ENCODE measurements at places on chromosomes 3 and 15.

DNA sequence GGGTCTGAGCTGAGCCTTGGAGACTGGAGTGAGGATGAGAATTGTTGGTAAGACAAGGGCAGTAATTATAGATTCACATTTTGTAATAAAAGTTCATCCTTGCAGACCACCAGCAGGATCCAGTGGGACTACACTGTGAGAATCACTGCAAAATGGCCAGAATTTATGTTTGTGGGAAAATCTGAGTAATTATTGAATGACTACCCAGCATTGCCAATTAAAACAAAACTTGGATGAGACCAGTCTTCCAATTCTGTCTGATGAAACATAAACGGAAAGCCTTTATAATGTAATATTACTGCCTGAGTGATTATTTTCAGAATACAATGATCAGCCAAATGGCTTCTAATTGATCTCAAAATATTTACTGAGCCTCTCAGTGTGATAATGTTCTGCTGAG lies 323.3 kb upstream of the C2CD4B start:
- no peak for DNase-seq

DNA sequence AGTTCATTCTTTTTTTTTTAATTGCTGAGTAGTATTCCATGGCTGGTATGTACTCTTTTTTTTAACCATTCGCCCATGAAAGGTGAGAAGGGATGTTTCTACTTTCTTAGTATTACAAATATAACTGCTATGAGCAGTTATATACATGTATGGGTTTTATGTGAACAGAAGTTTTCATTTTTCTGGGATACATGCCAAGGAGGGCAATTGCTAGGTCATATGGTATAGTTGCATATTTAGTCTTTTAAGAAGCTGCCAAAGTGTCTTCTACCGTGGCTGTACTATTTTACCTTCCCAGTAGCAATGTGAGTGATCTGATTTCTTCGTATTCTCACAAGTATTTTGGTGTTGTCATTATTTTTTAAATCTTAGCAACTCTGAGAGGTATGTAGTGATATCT lies 11.2 kb upstream of the KLHL40 start:
- DNase-seq: no peak

DNA sequence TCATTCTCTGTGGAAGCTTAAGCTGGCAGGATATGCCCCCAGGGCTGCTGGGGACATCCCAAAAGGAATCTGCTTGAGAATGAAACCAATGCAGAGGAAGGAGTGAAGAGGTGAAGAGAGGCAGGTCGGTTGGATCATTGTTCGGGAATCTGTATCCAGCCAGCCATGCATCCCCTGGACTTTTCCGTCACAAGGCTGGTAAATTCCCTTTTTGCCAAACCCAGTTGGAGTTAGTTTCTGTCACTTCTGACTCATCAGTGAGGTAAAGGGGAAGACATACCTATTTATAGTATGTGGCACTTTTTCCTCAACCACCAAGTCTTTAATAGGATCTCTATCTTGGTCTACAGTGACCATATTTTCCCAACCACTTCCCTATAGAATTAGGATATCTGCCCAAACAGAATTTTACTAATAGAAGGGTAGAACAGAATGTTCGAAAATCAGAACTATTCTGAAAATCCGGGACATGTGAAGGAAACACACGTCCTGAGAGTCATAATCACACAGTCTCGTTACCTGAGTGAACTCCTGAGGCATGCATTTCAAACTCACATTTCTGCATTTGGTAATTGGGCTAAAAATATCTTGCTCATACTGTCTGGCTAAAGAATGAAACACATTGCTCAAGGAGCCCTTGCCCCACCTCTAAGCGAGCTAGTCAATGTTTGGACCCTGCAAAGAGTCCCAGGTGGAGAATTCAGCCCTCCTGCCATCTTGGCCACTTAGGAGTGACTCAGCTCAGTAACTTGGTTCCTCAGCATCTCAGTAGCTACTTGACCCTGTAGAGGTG lies 289.7 kb upstream of the ADAMTS9 start:
- no peak for DNase-seq

GRCh38 chr15:87707566-87708130 lies 548.9 kb downstream of the NTRK3 start:
- DNase-seq: no peak

DNA sequence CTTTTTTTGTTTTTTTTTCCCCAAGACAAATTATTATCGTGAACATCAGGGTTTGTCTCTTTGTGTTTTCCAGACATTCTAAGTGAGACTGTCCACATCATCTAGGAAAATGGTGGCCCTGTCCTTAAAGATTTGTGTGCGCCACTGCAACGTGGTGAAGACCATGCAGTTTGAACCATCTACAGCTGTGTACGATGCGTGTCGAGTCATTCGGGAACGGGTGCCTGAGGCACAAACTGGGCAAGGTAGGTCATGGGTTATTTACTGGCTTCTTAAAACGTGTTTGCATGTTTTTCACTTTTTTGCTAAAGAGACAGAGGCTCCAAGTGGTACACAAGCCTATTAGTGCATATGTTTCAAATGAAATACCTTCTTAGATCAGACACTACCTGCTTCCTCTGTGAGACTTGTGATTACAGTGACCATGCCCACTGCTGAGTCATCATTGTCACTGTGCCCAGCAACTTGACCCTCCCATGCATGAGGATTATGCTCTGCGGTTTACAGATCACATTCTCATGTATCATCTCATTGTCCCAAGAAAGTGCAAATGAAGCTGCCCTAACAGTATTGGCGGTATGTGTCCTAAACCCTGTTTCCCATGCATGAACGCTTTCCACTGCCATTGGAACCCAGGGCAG lies 395.2 kb upstream of the TPM1 start:
- no peak for DNase-seq

GRCh38 chr3:9817436-9817835 lies 7.4 kb downstream of the TTLL3 start:
- no peak for DNase-seq

- DNase-seq: no peak
Measured at GRCh38 chr3:38521391-38521987, 25.3 kb downstream of the EXOG start.

- no peak for DNase-seq
Measured at GRCh38 chr3:18127174-18127858, 297.8 kb downstream of the SATB1 start.

DNA sequence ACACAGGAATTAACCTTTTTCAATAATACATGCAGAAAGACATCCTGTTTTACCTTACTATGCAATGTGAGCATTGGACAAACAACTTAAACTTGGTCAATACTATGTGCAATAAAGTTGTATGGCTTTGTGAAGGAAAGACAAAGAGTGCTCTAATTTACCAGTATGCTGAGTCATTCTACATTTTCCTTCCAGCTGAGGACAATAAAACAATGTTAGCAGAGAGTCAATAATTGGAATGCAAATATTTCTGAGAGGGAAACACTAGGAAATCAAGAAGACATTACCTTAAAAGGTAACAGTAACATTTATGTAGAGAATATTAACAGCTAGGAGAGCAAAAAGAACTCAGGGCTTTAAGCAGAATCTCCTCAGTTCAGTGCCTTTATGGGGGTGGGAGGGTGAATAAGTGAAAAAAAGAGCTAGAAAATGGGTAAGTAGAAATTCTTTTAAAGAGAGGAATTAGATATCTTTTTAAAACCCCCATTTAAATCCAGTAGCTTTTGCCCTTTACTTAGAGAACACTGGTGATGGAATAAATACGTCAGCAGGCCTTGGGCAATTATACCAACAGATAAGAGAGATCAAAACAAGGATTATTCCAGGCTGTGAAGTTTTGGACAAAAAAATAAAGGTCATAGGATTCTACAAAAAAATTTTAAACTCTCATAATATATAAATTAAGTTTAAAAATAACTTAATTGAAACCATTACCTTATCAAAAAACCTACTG lies 11.6 kb upstream of the HGD start:
- no peak for DNase-seq

GRCh38 chr15:79615754-79616153 lies 183.6 kb downstream of the MINAR1 start:
- no peak for DNase-seq

- DNase-seq: no peak
Measured at GRCh38 chr15:45891766-45892165, 256.9 kb downstream of the SQOR start.

- DNase-seq: no peak
Measured at GRCh38 chr3:168216851-168217250, 121.1 kb upstream of the GOLIM4 start.

GRCh38 chr3:196108075-196108743 lies 26.3 kb upstream of the TFRC start:
- DNase-seq: no peak

GRCh38 chr3:134598763-134599545 lies 51.9 kb downstream of the KY start:
- no peak for DNase-seq

GRCh38 chr3:42440924-42441323 lies 30.5 kb upstream of the LYZL4 start:
- DNase-seq: no peak

DNA sequence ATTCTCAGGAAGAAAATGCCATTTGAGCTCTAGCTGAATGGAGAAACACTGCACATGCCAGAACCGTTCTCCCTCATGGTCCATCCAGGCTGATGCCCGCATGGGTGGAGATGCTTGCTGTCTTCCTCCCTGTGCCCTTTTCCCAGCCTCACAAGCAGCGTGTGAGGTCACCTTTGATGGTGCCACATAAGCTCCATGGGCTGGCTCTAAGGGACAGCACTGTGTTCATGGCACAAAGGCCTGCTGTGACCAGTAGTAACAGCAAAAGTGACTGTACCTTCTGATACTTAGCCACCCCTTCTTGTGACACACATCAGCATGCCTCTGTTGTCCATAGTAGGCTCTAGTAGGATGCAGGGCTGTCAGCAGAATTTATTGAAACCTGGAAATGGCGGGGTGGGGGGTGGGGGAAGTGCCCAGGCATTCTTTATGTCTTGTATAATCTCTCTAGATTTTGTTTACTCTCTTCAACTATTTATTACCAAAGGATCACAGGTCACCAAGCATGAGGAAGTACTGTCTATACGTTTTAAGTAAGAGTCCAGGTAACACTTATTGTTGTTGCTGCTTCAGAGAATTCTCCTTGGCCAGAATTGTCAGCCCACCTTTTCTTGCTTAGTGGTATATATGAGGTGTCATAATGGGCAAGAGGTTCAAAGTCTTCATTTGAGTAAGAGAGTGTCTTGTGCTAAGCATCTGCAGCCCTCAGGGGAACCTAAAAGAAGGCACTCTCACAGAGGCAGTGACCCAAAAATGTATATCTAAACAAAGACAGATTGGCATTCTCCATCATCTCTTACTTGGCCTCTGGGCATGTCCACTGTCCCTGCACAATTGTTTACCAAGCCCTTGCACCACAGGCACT lies 56.5 kb downstream of the RAB7A start:
- no peak for DNase-seq

DNA sequence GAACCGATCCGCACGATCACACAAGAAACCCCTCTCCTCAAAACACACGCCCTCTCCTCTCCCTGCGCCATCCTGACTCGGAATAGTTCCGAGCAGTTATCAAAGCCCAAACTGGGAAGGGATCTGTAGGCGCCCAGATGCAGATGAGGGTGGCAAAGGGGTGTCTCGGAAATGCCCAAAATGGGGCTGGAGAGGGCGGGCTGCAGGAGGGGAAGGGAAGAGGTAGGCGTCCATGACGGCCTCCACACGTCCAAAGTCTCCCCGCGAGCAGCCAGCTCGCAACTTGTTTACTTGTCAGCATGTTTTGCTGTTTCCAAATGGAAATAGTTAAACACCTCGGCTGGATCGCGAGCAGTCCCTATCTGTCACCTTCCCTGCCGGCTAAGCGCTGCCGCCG lies 1.5 kb downstream of the NTRK3 start:
- no peak for DNase-seq

DNA sequence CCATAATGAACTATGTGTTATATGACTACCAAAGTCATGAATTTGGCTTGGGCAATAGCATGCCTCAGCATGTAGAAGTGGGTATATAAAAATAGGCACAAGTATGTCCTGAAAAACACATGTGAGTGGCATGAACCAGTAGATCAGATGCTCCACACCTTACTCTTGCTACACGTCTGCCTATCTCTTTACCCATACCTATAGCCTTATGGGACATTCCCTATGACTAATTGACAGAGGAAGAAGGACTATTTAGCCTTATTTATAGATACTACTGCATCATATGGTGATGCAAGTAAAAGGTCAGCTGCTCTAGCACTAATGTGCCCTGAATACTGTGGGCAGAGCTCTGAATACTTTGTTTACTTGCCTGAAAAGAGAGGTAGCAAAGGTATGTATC lies 81.0 kb upstream of the ZPLD1 start:
- DNase-seq: no peak

GRCh38 chr3:193716150-193716549 lies 123.1 kb downstream of the OPA1 start:
- no peak for DNase-seq

DNA sequence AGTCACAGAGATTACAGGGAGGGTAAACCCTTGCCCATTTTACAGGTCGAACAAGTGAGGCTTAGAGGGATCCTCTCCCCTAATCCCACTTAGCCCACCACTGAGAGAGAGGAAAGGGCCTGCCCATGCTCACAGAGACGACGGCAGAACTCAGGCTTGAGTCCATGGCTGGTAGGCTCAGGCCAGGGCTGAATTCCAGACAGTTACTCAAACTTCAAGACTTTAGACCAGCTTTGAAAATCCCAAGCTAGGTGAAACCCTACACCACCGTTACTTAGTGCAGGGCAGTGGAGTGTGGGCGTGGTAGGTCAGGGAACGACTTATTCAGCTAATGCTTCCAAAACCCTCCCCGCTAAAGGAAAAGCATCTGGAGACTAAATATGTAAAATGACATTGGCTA lies 16.4 kb downstream of the GRIP2 start:
- DNase-seq: no peak

DNA sequence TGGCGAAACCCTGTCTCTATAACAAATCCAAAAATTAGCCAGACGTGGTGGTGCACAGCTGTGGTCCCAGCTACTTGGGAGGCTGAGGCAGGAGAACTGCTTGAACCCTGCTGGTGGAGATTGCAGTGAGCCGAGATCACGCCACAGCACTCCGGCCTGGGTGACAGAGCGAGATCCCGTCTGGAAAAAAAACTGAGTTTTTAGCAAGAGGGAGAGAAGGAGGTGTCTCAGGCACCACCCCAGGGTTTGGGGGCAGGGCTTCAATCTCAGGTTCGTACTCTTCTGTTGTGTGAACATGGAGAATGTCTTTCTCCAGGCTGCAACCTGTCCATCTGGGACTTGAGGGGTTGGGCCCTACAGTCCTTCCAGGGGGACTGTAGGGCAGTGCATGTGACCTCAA lies 2.7 kb downstream of the CHRNA3 start:
- DNase-seq: no peak

DNA sequence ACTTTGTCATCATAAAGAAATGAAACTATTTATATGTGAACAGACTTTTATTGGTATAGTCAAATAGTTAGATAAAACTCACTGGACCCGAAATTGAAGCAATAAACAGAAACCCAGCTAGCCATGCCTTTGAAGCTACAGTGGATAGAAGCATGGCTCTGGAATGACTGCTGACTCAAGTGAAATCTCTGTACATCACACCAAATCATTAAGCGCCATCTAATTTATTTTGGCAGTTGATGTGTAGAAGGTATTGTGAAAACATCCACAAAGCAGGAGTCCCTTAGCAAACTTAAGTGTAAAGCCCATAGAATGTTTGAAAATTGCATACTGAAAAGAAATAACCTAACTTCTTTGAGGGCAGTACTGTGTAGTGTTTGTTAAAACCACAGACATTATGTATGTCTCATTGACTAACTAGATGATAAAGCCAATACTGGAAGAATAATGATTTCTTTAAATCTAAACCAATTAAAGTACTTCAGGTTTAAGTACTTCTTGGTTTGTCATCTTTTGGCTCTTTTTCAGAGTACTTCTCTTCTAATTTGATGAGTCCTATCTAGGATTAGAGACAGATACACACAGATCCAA lies 42.8 kb upstream of the FBXL22 start:
- no peak for DNase-seq
